ENCODE measurements at places on chromosomes 3 and 15.

DNA sequence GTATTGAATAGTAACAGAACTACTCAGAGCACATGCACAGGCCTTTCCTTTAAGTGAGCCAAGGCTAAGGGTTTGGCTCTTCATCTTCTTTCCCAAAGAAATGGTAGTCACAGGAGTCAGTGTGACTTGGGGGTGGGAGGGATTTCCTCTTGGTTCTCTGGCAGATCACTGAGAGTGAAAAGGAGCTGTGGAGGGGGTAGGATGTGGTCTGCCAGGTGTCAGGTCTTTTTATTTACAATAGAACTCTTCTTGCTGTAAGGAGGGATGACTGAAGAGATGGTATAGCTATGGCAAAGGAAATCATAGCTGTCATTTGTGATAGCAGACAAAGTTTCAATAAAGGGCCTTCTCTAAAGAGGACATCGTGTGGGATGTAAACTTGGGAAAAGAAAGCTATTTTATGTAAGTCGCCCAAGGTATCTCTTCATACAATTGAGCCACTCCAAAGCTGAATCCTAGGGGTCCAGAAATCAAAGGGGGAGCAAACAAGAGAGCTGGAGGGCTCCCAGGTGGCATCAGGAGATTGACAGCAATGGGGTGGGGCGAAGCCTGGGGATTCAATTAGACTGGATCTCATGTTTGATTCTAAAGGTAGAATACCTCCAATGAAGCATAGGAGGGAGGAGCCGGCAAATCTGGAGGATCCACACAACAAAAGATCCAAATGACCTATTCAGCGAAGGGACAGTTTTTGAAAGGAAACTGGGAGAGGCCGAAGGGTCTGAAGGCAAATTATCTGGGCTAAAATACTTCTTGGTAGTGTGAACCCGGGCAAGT, 20.0 kb upstream of the CHD2 start:
- DNase-seq: no peak

- no peak for DNase-seq
These were observed 775.0 kb downstream of the SQOR start for GRCh38 chr15:46409841-46410301.

- DNase-seq: peak; percentile 69
These were observed at the start of gene CAMKV for GRCh38 chr3:49869525-49870126. CAMKV (minus strand) TSS chr3:49869906; CDS start chr3:49862388, 7,518 bp downstream.

- DNase-seq: peak; percentile 55
These were observed 235.1 kb downstream of the MYRIP start for GRCh38 chr3:40044487-40044886.

DNA sequence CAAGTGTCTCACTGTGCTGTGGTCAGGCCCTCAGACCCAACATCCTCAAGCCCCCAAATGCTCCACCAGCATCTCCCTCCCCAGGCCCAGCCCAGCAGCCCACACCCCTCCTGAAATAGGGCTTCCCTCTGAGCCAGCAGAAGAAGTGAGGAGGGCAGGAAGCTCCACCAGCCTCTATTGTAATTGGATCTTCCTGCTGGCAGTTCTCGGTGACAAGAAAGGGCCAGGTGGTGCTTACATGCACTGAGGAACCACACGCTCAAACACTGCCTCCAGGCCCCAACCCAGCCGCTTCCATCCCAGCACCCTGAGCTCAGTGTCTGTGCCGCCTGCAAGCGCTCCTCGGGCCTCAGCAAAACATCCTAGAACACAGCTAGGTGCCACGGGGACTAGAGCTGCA, 96.7 kb downstream of the ATP10A start:
- DNase-seq: no peak

DNA sequence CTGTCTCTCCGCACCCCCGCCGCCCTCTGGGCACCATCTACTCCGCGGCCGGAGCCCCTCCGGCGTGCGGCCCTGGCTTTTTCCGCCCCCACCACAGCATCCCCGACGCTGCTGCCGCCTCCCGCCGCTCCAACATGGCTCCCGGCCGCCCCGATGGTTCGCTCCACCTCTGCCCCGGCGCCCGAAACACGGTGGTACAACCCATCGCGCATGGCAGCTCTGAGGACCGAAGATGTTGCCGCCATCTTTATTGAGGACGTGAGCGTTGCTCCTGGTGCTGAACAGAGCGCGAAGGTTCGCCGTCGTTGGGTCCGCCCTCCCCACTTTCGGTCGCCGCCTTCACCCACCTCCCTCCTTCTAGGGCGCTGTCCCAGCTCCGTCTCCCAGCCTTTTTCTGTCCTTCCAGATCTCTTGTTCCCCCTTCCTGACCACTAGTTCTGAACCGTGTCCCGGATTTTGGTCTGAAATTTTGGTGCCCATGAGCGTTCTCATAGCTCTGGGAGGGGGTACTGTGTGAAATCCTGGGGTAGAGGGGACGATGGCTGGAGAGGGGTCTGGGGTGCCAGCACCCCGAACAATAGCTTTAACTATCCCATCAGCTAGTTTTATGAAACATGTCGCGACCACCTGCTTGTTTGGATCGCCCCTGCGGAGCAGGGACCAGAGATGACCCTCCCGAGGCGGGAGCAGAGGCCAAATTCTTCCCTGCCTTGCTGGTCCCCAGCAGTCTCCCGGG, at the start of gene CELSR3:
TSS of gene CELSR3 (minus strand) at position 134 of the 736 bp plus-strand sequence. CDS start 252 bp downstream, outside the sequence.
- DNase-seq: peak; percentile 88

DNA sequence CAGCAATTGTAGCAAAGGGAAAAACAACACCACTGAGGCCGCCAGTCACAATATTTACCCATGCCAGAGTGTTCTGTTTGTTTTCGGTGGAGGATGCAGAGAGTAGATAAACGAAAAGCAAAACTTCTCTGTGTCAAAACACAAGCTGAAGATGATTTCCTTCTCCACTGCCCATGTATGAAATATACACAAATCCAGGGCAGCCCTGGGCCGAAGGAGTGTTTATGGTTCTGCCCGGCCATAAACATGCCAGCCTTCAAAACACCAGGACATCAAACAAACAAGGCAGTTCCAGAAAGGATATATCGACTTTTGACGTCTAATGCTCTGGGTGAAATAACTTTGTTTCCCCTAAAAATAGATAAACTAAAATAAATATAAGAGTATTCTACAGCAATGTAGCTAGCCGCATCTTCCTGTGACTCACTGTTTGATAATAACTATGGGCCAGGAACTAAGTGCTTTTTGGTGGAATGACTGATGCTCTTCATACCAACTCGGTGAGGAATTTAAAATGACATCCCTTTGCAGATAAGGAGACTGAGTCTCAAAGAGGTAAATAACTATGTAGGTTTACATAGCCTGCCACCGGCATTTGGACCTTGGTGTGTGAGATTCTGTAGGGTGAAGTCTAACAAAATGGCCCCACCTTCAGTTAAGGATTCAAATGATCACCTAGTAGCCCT, 82.8 kb downstream of the MAGI1 start:
- DNase-seq: no peak

DNA sequence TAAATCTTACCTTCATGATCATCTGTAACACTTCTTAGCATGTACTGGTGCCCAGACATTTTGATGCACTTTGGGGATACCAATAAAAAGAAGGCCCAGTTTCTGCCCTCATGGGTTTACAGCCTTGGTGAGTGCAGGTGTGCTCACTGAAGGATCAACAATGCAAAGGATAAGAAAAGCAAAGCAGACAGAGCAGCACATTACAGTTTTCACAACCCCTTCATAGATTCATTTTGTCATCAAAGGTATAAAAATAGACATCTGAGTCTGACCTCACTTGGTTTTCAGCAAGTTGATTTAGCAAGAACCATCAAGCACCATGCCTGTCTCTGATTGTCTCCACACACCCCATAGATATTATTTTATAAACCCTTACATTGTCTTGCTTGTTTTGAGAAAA, 77.6 kb downstream of the BFSP2 start:
- DNase-seq: no peak

DNA sequence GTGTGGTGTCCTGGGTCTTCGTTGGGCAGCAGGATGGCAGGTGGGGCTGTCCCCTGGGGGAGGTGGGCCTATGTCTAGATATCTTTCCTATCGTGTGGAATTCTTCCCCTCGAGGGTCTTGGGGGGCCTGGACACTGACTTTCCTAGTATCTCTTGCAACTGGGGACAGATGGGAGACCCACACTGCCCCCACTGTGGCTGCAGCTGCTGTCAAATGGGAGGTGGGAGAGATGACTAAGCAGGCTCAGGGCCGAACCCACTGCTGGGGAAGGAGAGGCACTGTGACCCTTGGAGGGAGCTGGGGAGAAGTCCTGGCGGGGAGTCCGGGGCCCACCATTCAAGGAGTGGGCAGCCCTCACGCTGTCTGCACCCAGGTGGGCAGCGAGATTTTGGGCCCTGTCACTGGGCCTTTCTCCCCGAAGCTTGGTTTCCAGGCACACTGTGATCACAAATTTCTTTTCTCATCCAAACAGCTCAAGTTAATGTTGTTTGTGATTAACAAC, 2.9 kb upstream of the FBLN2 start:
- DNase-seq: no peak
